B cell (primary cell): ENCODE measurements at places on chromosomes 11 and 22. TPM values are rescaled to one million over a fixed set of nuclear protein-coding genes. Genes with fewer than 3 reads are reported as not detected.
A peak's percentile ranks its signal among the peaks of the same experiment; 100 is the strongest.

GRCh38 chr11:32566517-32566916, 17.1 kb upstream of the EIF3M start:
- no peaks in the 10 kb centered on the region for H3K36me3 ChIP-seq
- H3K27ac ChIP-seq: no peak overlapping the region
- H3K4me1 ChIP-seq: no peaks in the 10 kb centered on the region
- H3K27me3 ChIP-seq: no peaks in the 10 kb centered on the region

GRCh38 chr22:49963647-49964026, 3.1 kb downstream of the PIM3 start:
- DNase-seq: no peak
- H3K27me3 ChIP-seq: no peaks in the 10 kb centered on the region
- no peak overlapping the region for H3K27ac ChIP-seq
- H3K36me3 ChIP-seq: peaks cover 30% of the 10 kb centered on the region
- H3K4me1 ChIP-seq: peaks cover 61% of the 10 kb centered on the region

The FGF4 gene
- not detected in 2 replicates for total RNA-seq

DNA sequence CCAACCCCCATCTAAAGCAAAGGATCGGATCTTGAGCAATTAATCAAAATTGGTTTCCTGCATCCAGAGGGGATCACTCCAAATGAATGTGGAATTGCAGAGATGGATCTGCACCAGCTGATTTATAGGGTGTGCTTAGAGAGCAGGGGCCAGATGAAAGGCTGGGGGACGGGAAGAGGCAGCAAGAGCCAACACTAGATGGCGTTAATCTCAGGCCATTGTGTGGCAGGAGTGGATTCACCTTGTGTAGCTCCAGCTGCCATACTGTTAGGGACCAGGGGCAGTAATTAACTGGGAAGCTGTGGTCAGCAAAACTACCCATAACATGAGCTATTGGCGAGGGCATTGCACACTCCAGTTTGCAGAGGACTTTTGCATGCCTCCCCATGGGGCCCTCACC, 35.6 kb downstream of the SERPINH1 start:
- DNase-seq: no peak
- H3K4me1 ChIP-seq: peaks cover 13% of the 10 kb centered on the region
- H3K27me3 ChIP-seq: no peaks in the 10 kb centered on the region

GRCh38 chr11:64846998-64847666, 2.7 kb upstream of the CDC42BPG start:
- H3K4me1 ChIP-seq: peaks cover 53% of the 10 kb centered on the region
- no peak overlapping the region for H3K4me3 ChIP-seq
- H3K27ac ChIP-seq: peak overlapping the region; percentile 25
- peak; percentile 92 for DNase-seq
- H3K36me3 ChIP-seq: no peaks in the 10 kb centered on the region
- no peaks in the 10 kb centered on the region for H3K27me3 ChIP-seq

The CSF2RB gene
- total RNA-seq: 39.7 and 41.2 TPM in 2 replicates

- H3K27me3 ChIP-seq: peaks cover 15% of the 10 kb centered on the region
- H3K36me3 ChIP-seq: no peaks in the 10 kb centered on the region
- H3K4me1 ChIP-seq: no peaks in the 10 kb centered on the region
- H3K27ac ChIP-seq: no peak overlapping the region
These were observed 4.0 kb downstream of the SULT4A1 start for GRCh38 chr22:43858156-43858895.

- no peak overlapping the region for H3K4me3 ChIP-seq
- no peaks in the 10 kb centered on the region for H3K36me3 ChIP-seq
- no peak for DNase-seq
These were observed 35.1 kb upstream of the PDGFD start for GRCh38 chr11:104199053-104199452.

The TPBGL gene
- not detected in 2 replicates for total RNA-seq

The CNIH2 gene
- 1.5 and 2.0 TPM in 2 replicates for total RNA-seq

- DNase-seq: no peak
- no peaks in the 10 kb centered on the region for H3K27me3 ChIP-seq
- H3K36me3 ChIP-seq: no peaks in the 10 kb centered on the region
- H3K27ac ChIP-seq: no peak overlapping the region
- no peak overlapping the region for H3K4me3 ChIP-seq
These were observed 67.3 kb upstream of the CSNK2A3 start for GRCh38 chr11:11420191-11420898.

The RELT gene
- 92.4 and 97.1 TPM in 2 replicates for total RNA-seq

GRCh38 chr11:88799771-88800500, 265.8 kb downstream of the GRM5 start:
- DNase-seq: no peak
- H3K27me3 ChIP-seq: no peaks in the 10 kb centered on the region
- no peaks in the 10 kb centered on the region for H3K36me3 ChIP-seq
- H3K4me1 ChIP-seq: no peaks in the 10 kb centered on the region

DNA sequence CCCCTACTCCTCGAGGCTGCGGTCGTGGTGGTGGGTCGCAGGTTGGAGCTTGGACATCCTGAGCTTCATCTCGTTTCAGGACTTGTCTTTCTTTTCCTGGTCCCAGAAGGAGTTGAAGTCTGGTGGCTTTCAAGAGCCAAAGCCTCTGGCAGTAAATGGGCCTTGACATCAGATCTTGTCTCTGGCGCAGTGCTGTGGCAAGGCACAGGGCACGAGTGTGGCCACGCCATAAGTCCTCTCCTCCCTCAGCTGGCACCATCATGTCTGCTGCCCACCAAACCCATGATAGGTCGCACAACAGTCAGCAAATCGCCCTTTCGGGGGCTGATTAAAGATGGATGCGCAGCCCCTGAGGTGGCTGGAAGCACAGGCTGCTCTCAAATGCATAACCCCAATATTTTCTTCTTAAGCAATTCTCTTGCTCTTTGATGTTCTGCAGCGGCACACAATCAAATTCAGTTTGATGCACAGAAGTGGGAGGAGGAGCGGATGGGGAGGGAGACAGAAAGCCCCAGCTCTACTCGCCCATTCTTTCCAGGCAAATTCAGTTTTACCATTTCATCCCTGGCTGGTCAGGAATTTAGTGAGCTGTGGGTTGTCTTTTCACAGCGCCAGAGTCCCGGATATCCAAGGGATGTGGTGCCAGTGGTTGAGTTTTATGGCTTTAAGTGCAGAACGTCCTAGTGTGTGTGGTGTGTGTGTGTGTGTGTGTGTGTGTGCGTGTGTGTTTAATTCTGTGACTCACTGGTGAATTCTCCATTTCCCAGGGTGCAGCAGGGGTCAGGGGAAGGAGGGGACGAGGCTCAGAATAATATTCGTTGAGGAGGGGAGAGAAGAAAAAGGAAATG, 162.0 kb downstream of the DSCAML1 start:
- H3K27me3 ChIP-seq: no peaks in the 10 kb centered on the region
- no peak for DNase-seq
- no peak overlapping the region for H3K27ac ChIP-seq
- no peaks in the 10 kb centered on the region for H3K4me1 ChIP-seq

DNA sequence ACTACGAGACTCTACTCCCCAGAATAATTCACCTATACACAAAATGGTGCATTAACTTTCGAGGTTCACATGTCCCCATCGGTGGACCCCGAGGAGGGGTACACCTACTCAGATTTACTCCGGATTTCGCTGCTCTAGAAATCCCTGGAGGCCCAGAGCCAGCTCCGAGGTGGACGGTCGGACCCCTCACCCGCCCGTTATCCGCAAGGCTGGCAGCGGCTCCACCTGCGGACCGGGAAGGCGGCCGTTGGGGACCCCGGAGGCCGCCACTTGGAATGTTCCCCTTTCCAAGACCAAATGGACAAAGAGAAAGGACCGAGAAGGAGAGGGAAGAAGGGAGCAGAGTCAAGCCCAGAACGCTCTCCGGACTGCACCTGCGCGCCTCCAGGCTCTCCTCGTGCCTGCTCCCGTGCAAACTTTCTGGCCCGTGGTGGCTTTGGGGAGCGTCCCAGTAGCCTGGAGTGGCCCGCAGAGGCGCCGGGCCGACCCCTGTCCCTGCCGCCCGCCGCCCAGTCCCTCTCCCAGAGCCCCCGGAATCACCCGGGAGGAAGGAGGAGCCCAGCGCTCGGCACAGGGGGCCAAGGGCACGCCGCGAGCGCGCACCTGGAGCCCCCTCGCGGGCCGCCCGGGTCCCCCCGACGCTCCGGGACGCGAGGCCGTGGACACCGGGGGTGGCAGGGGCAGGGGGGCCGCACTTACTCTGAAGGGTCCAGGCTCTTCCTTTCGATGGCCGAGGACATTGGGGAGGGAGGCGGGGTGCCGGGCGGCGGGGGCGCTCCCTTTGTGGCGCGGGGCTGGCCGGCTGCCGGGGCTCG, 23.0 kb downstream of the LMO2 start:
- H3K27ac ChIP-seq: no peak overlapping the region
- H3K27me3 ChIP-seq: no peaks in the 10 kb centered on the region
- H3K4me3 ChIP-seq: peak overlapping the region; percentile 82
- peak; percentile 41 for DNase-seq

GRCh38 chr11:107988397-107989158, 20.1 kb upstream of the CUL5 start:
- H3K4me3 ChIP-seq: no peak overlapping the region
- no peaks in the 10 kb centered on the region for H3K36me3 ChIP-seq
- DNase-seq: no peak
- H3K27ac ChIP-seq: no peak overlapping the region
- H3K27me3 ChIP-seq: no peaks in the 10 kb centered on the region
- H3K4me1 ChIP-seq: no peaks in the 10 kb centered on the region

The EHF gene
- total RNA-seq: 0.24 TPM in 1 of 2 replicates, not detected in the other

The FAM83F gene
- 0.05 and 0.10 TPM in 2 replicates for total RNA-seq

DNA sequence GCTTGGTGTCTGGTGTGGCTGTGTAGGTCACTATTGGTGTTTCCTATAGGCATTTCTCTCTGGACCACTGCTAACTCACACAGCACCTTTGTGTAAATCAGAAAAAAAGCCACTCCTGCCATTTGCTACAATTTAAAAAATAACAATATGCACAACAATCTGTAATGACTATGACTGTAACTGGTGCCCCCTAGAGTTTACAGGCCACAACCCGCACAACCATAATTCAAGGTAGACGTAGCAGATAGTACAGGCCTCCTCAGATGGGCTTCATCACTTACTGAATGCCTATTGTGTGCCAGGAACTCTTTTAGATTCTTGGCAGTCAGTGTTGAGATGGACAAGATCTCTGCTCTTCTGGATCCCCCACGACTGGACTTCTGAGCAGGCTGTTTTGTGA, 47.7 kb downstream of the SYT9 start:
- no peak for DNase-seq
- H3K4me1 ChIP-seq: no peaks in the 10 kb centered on the region
- no peak overlapping the region for H3K27ac ChIP-seq
- no peaks in the 10 kb centered on the region for H3K36me3 ChIP-seq

GRCh38 chr11:86056351-86056854, 12.5 kb downstream of the PICALM start:
- no peaks in the 10 kb centered on the region for H3K36me3 ChIP-seq
- no peak overlapping the region for H3K4me3 ChIP-seq
- DNase-seq: no peak
- H3K27ac ChIP-seq: no peak overlapping the region
- H3K4me1 ChIP-seq: peaks cover 63% of the 10 kb centered on the region
- H3K27me3 ChIP-seq: no peaks in the 10 kb centered on the region

DNA sequence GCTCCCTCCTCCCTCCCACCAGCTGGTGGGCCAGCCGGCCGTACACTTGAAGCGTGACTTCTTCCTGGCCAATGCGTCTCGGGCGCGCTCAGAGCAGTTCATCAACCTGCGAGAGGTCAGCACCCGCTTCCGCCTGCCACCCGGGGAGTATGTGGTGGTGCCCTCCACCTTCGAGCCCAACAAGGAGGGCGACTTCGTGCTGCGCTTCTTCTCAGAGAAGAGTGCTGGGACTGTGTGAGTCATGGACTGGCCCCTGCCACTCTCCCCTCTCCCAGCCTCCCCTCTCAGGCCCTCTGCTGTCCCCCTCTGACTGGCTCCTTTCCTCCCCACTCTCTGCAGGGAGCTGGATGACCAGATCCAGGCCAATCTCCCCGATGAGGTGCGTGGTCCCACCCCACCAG, 24.7 kb downstream of the CAPN1 start:
- no peaks in the 10 kb centered on the region for H3K4me1 ChIP-seq
- H3K27ac ChIP-seq: no peak overlapping the region
- no peak for DNase-seq
- no peak overlapping the region for H3K4me3 ChIP-seq

DNA sequence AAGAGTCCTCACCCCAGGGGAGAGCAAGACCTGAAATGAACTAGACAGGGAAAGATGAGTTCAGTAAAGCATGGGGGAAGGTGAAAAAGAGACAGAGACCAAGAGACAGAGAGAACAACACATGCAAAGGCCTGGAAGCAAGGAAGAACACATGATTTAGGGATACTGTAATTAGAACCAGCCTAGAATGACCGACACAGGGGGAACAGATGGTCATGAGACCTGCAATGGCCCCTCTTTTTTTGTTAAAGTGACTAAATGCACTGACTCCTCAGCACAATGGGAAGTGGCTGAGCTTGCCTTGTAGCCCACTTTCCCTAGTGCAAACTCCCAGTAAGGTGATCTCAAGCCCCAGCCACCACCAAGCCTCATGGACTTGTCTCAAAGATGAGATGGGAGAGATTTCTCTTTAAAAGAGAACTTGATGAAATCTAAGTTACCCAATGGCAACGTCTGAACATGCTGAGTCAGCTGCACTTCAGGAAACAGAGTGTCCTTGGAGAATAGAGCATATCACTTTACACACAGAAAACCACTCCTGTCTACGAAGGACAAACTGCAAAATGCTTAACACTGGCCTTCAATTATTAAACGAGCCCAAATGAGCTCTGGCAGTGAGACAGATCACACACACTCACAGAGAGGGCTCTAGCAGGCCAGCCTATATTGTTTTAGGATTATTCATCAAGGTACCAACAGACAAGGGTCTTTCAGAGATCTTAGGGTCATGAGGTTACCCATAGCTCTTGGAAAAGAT, 91.0 kb downstream of the SERGEF start:
- no peak overlapping the region for H3K27ac ChIP-seq
- no peaks in the 10 kb centered on the region for H3K27me3 ChIP-seq
- DNase-seq: no peak
- no peak overlapping the region for H3K4me3 ChIP-seq

The THAP7 gene
- total RNA-seq: 37.7 and 43.1 TPM in 2 replicates

GRCh38 chr11:124069429-124070401, 28.6 kb upstream of the OR10G7 start:
- H3K36me3 ChIP-seq: no peaks in the 10 kb centered on the region
- no peak overlapping the region for H3K4me3 ChIP-seq
- peaks cover 22% of the 10 kb centered on the region for H3K4me1 ChIP-seq
- no peak overlapping the region for H3K27ac ChIP-seq
